ENCODE measurements at places on chromosomes 7 and 10. TPM values are rescaled to one million over a fixed set of nuclear protein-coding genes. Genes with fewer than 3 reads are reported as not detected.

CRYGN gene
- not detected for total RNA-seq

CLRN3 gene
- not detected for total RNA-seq

HBP1 gene
- total RNA-seq: 39.7 TPM

OR2A12 gene
- total RNA-seq: not detected

BAG3 gene
- total RNA-seq: 15.7 TPM

All from glutamatergic neuron (in vitro differentiated cells).